Ammon's horn (tissue), 1 donor: ENCODE measurements at places on chromosomes 6 and 20.

- DNase-seq = no peak
Measured at GRCh38 chr6:149128489-149129145, 188.9 kb upstream of the TAB2 start.

- no peak for DNase-seq
Measured at GRCh38 chr20:10513931-10514575, 78.9 kb downstream of the SLX4IP start.

GRCh38 chr20:59385480-59385879 is 85.1 kb downstream of the EDN3 start:
- DNase-seq = no peak

- no peak for DNase-seq
Measured at GRCh38 chr20:20095114-20095872, 43.0 kb downstream of the CFAP61 start.

GRCh38 chr6:45789238-45789637 is 226.4 kb downstream of the CLIC5 start:
- no peak for DNase-seq

DNA sequence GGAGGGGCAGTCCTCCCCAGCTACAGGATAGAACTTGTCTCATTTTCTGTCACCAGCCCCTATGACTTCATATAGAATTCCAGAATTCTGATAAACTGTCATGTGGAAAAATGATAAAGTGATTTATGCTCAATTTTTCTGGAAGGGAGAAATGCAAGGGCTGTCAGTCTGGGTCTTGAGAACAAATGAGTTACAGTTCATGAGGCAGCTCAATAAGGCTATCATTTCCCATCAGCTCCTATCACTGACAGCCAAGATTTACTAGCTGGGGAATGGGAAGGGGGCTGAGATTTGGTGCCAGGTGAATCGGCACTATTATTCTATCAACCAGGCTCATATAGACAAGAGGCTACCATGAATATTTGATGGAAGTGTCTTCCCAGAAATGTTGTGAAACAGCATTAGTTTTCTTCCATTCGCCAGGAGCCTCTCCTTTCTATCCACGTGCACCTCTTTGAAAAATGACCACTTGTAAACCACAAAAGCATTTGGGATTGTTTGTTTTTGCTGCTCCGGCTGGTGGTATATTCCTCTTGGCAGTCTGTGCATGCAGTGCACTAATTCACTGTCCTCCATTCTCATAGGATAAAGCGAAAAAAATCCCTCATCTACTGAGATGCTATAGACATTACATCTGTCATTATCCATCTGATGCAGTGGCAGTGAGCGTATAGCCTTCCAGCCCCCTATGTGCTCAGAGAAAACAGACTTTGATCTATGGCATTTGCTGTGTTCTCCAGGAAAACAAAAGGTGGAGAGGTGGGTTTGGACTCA is 528.7 kb upstream of the RNF217 start:
- no peak for DNase-seq

DNA sequence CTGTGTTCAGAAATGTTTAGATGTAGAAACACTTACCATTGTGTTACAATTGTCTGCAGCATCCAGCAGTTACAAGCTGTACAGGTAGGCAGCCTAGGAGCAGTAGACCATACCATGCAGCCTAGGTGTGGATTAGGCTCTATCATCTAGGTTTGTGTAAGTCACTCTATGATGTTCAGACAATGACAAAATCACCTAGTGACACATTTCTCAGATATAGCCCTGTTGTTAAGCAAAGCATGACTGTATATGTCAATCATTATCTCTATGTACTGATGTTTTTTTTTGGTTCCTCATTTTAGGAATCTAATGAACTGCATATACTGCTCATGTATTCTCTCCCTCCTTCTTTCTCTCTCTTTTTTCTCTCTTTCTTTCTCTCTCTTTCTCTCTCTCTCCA is 22.2 kb downstream of the CST8 start:
- DNase-seq = no peak

DNA sequence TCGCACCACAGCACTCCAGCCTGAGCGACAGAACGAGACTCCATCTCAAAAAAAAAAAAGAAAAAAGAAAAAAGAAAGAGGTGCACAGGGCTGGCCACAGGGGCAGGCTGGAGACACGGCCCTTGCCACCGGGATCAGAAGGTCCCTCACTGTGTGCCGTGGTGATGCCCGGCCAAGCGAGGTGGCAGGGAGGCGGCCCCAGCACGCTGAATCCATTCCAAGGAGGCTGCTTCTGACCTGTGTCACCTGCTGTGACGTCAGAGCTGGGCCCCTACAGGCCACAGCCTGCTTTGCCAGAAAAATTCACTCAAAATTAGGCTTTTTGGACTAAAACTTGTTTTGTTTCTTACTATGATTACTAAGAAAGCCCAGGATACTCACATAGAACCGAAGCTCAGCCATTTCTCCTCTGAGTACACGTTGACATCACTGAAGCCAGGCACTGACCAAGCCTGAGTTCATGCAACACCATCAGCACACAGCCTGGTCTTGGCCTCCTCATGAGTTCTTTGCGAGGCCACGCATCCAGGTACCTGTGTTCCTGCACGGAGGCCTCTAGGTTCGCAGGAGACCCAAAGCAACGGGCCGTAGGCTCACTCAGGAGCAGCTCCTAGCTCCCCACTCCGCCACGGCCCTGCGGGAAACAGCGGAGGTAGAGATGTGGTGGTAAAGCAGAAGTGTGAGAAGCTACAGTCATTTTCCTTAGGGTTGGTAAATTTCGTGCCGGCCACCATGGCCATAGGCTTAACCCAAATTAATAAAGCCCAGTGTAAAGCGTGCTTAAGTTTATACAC is 67.8 kb downstream of the THBS2 start:
- no peak for DNase-seq

- peak; percentile 45 for DNase-seq
Measured at GRCh38 chr20:17662333-17663039, 19.6 kb downstream of the RRBP1 start.

DNA sequence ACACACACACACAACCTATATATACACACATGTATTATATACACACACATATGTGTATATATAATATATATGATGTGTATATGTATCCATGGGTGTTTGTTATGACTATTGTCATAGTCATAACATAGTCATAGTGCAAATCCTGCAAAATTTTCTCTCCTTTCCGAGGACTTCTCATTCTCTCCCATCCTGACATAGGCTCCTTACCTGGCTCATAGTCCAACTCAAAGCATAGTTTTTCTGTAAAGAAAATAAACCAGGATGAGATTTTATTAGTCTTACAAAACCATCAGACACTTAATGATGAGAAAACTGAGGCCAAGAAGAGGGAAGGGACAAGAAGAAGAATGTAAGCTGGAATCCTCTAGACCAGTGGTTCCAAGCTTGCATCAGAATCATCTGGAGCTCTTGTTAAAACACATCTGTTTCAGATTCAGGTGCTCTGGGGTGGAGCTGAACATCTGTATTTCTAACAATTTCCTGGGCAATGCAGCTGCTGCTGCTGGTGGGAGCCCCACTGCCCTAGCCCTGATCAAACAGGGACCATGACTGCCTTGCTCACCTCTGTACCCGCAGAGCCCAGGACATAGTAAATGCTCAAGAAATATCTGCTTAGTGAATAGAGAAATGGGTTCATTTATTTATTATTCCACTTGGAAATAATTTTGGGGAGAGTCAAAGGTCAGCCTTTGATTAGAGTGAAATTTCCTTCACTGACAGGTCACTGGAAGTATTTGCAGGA is 5.3 kb downstream of the TRIM10 start:
- DNase-seq = no peak

DNA sequence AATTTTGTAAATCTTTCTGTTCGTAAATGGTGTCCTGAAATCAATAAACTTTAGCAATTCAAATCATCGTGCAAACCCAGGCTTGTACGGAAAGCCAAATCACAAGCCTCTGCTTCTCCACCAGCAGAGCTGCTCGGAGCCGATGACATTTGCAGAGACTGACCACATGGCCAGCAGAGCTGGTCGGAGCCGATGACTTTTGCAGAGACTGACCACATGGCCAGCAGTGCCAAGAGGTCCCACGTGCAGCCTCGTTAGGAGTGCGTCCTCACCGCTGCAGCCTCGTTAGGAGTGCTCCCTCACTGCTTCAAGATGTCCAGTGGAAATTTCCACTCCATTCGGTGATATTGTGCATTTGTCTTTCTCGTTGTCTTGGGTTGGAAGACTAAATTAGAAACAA is 28.5 kb downstream of the SMOC2 start:
- DNase-seq = no peak

- no peak for DNase-seq
Measured at GRCh38 chr20:62723351-62723750, 14.7 kb downstream of the NTSR1 start.

DNA sequence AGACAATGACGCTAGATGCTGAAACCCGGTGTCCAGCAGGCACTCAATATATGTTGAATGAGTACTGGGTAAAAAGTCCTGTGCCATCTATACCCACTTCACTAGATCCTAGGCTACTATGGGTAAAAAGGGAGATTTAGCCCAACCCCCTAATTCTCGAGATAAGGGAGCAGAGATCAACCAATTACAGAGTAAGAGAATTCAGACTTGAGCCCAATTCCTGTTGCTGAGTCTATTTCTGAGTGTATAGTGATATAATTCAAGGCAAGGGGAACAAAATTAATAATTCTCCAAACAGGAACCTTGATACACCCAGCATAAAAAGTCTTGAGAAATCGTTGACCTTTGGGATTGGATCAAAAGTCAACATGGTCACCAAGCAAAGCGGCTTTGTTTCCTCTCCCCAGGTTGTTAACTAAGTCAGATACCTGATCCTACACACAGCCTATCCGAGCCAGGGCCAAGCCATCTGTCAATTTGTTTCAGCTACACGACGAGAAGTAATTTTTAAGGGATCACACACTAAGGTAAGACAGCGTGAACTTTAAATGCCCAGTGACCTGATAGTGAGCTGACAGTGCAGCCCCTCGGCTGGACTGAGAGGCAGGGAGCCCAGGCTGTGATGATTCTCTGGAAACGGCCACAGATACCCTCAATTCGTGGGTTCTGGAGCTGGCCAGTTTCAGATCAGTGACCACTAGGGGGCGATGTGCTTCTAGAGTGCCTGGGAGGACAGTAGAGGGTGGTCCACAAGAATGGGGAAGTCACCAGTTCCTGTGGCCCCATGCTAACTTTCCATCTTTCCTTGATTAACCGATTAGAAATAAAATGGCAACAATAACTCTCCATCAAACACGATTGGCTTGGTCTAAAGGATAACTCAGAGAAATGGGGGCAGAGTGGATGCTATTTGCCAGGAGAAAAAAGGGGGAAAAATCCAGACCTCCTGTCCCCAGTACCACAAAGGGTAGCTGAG is 46.2 kb downstream of the SLC22A23 start:
- peak; percentile 70 for DNase-seq

GRCh38 chr20:32999603-33000250 is 4.5 kb downstream of the SUN5 start:
- DNase-seq = no peak

- DNase-seq = no peak
Measured at GRCh38 chr6:10690651-10691445, 3.6 kb downstream of the C6orf52 start.

- no peak for DNase-seq
Measured at GRCh38 chr20:39799366-39799965, 837.3 kb downstream of the DHX35 start.

DNA sequence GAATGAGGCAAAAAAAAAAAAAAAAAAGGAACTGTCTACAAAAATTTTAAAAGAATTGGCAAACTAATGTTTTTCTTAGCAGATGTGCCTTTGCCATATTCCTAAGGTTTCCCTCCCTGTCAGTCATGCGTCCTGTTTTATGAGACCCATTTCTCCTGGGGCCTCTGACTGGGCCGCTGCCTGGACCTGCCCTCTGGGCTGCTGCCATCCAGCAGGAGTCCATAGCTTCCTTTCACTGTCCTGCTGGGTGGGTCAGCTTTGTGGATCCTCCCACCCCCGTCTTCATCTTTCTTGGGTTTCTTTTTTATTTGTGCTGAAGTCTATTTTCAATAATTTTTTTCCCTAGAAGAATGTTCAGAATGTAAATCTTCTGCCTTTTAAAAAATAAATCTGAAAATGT is 110.8 kb upstream of the SCP2D1 start:
- DNase-seq = no peak

GRCh38 chr6:137799950-137800568 is 67.0 kb upstream of the TNFAIP3 start:
- peak; percentile 75 for DNase-seq

DNA sequence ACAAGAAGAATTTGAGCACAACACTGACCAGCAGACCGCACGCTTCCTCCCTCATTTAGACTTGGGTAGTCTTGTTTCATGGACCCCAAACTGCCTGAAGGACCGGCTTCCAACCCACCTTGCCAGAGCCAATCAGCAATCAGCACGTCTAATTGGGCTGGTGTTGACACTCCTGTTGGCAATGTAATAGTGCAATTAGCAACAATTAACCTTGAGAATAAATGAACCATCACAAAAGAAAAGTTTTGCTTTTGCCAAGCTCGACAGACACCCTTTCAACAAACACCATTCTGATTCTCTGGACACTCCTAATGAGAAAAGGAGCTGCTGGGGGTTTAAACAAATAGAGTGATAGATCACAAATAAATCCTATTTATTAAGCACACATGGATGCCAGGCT is 61.0 kb downstream of the EDN3 start:
- DNase-seq = no peak

GRCh38 chr20:57536120-57536708 is 11.3 kb upstream of the CTCFL start:
- no peak for DNase-seq

DNA sequence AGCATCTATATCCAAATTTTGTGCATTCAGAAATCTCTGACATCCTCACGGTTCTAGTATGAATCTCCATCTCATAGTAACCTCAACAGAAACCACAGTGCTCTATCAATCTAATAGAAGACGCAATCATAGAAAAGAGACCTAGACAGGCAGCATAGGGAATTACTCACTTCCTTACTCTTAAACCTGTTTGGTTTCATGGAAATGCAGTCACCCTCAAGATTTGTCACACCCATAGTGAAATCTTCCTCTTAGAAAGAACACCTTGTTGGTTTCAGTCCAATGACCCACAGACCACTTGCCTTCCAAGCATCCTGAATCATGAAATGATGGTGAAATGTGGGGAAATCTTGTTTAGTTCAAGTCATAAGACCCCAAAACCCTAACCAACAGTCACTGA is 166.1 kb upstream of the PRDM1 start:
- DNase-seq = no peak

DNA sequence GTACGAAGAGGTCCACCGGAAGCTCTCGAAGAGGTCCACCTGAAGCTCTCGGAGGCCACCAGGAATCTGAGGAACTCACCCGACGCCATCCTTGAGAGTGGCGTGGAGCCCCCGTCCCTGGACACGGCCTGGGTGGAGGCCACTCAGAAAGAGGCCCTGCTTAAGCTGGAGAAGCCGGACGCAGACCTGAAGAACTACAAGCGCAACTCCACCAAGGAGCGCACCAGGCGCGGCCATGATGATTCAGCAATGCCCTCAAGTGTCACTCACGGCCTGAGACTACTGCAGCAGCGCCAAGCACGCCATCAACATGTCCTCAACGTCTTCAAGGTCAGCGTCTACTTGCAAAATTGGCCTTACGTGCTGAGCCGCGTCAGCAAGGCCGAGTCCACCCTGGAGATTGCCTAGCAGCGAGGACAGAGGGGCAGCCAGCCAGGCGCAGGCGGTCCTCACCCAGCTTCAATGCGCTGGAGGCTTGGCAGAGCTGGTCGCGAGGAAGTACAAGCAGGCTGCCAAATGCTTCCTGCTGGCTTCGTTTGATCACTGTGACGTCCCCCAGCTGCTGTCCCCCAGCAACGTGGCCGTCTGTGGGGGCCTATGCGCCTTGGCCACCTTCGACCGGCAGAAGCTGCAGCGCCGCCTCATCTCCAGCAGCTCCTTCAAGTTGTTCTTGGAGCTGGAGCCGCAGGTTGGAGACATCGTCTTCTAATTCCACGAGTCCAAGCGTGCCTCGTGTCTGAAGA is 7.7 kb upstream of the GJA10 start:
- no peak for DNase-seq

GRCh38 chr6:75852721-75853120 is 103.7 kb downstream of the MYO6 start:
- DNase-seq = no peak
